ENCODE measurements at places on chromosomes 16 and 17.

GRCh38 chr16:15486661-15487060 is 52.3 kb downstream of the BMERB1 start:
- no peaks in the 10 kb centered on the region for H3K27me3 ChIP-seq
- H3K36me3 ChIP-seq: no peaks in the 10 kb centered on the region
- DNase-seq: no peak
- H3K4me1 ChIP-seq: no peaks in the 10 kb centered on the region
- H3K4me3 ChIP-seq: no peak overlapping the region

DNA sequence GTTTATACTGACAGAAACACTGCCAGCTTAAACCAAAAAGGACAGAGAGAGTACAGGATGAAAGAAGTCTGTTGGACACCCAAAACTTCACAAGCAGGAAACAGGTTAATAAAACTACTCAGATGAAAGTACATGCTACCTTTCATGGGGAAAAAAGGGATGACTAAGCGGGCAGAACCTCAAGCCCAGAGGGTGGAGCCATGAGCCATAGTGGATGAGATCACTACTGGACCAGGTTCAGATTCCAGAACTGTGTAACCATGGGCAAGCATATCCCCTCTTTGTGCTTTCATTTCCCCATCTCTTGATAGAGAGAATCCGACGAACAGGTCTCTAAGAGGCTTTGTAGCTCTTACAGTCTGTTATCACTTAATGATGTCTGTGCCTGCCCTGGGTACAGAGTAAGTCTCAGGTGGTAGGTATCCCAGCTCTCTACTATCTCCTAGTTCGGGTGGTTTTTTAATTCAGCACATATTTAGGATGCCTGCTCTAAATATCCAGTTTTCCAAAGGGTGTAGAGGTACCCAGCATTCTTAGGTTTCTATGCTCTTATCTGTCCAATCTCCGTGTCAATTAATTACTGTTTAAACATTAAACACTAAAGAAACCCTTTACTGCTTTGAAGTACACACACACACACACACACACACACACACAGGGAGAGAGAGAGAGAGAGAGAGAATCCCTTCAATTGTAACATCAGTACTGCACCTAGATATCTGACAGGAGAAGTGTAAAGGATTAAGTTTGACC is 206.7 kb downstream of the ZNF423 start:
- no peaks in the 10 kb centered on the region for H3K4me1 ChIP-seq
- no peak overlapping the region for H3K27ac ChIP-seq
- DNase-seq: no peak
- H3K4me3 ChIP-seq: no peak overlapping the region

- H3K27me3 ChIP-seq: no peaks in the 10 kb centered on the region
- H3K27ac ChIP-seq: no peak overlapping the region
- no peak overlapping the region for H3K4me3 ChIP-seq
Observed at GRCh38 chr17:49557312-49558024, 18.2 kb upstream of the NXPH3 start.

DNA sequence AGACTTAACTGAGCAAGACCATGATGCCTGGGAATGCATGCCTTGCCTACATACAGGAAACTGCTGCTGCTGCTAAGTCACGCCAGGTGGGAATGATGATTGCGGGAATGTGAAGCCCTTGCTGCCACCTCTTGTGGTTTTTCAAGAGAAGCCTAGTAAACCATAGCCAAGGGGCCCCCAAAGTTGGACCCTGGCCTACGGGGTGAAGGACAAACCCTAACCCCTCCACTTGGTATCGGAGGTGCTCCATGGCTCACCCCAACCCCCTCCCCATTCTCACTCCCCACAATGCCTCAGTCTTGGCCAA is 233.9 kb downstream of the ZNF423 start:
- H3K27me3 ChIP-seq: no peaks in the 10 kb centered on the region
- no peaks in the 10 kb centered on the region for H3K4me1 ChIP-seq
- no peak overlapping the region for H3K4me3 ChIP-seq
- H3K36me3 ChIP-seq: no peaks in the 10 kb centered on the region
- H3K27ac ChIP-seq: no peak overlapping the region
- DNase-seq: no peak

GRCh38 chr16:30628628-30629540 is 18.7 kb upstream of the ZNF689 start:
- H3K27ac ChIP-seq: peak overlapping the region; percentile 25
- peaks cover 5% of the 10 kb centered on the region for H3K27me3 ChIP-seq
- peak overlapping the region; percentile 21 for H3K4me3 ChIP-seq

DNA sequence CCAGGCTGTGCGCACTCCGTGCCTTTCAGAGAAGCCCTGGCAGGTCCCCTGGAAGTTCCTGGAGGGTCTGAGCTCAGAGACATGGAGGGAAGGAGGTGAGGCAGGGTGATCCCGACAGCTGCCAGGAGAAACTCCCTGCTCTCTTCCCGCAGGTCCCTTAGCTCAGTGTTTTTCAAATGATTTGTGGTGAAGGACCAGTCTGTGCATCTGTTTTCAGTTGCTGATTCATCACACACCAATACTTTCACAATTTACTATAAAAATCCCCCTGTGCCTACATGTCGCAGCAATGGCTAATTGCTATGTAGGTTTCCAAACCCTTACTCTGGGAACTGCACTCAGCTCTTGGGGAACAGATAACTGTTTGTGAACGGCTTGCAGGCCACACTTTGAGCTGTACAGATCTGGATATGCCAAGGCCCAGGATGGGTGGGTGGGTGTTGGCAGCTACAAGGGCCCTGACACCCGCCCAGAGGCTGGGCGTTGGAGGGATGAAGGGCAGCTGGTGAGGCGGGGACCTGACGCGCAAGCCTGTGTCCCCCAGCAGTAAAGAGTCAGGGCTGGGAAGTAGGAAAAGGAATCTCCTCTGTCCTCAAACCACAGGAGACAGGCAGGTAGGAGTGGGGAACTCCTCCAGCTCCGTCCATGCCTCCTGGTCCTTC is 20.5 kb upstream of the EMP2 start:
- H3K4me1 ChIP-seq: no peaks in the 10 kb centered on the region
- no peak overlapping the region for H3K4me3 ChIP-seq
- no peaks in the 10 kb centered on the region for H3K36me3 ChIP-seq
- no peak for DNase-seq
- no peak overlapping the region for H3K27ac ChIP-seq

GRCh38 chr16:82895843-82896242 is 269.1 kb downstream of the CDH13 start:
- H3K4me3 ChIP-seq: no peak overlapping the region
- no peak overlapping the region for H3K27ac ChIP-seq

DNA sequence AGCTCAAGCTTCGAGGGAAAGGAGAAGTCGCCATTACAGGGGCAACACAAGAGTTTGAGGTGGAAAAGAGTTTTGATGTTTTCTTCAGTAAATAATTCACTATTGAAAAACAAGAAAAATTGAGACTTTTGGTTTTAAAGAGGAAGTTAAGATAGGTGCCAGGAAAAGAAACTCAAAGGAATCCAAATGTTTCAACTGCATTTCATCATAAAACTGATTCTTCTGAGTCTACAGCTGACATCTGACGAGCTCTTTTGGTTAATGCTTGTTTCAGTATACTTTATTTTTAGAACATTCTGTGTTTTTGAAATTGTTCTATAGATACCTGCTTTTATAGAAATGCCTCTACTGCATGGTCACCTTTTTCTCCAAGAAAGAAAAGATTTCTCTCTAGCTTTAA is 54.0 kb downstream of the ERN1 start:
- H3K36me3 ChIP-seq: peaks cover 61% of the 10 kb centered on the region
- no peaks in the 10 kb centered on the region for H3K27me3 ChIP-seq

DNA sequence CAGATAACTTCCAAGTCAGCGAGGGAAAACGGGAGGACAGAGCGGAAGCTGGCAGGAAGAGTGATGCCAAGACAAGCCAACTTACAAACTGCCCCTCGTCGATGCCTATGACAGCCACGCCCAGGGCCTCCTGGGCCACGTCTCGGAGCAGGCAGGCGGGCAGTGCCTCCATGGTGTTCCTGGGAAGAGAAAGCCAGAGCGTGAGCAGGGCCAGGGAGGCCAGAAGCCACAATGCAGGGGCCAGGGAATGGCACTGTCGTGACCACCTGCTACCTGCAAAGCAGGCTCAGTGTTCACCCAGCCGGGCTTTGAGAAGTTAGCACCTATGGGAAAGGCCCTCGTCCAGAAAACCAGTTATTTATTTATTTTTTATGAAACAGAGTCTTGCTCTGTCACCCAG is 4.3 kb downstream of the TK1 start:
- H3K4me3 ChIP-seq: no peak overlapping the region
- DNase-seq: no peak
- peaks cover 21% of the 10 kb centered on the region for H3K4me1 ChIP-seq
- no peak overlapping the region for H3K27ac ChIP-seq

DNA sequence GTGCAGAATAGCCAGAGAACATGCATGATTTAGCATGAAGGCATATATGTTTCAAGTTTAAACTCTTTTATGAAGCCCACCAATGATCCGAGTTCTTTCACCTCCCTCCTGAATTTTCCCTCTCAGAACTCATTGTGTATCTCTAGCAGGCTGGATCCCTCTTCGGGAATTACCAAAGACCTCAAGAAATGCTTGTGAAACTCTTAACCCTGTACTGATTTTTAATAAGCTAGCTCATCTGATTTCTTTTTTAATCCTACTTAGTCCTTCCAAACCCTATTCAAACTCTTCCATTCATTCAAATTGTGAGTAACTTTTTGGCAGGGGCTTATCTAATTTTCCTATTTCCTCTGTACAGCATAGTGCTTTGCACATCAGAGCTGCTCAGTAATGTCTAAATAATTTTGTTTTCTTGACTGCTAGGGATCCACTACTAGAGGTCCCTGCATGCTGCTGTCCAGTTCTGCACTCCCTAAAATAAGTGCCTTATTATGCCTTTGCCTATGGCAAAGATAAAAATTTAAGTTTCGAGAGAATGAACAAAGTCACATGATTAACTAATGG is 723.8 kb downstream of the CDH11 start:
- no peaks in the 10 kb centered on the region for H3K36me3 ChIP-seq
- H3K27me3 ChIP-seq: no peaks in the 10 kb centered on the region
- no peak overlapping the region for H3K27ac ChIP-seq
- DNase-seq: no peak
- H3K4me1 ChIP-seq: no peaks in the 10 kb centered on the region
- no peak overlapping the region for H3K4me3 ChIP-seq

- DNase-seq: no peak
- no peak overlapping the region for H3K4me3 ChIP-seq
- peaks cover 19% of the 10 kb centered on the region for H3K4me1 ChIP-seq
- H3K27me3 ChIP-seq: no peaks in the 10 kb centered on the region
- no peak overlapping the region for H3K27ac ChIP-seq
Observed at GRCh38 chr17:57259306-57259705, 3.0 kb downstream of the MSI2 start.

GRCh38 chr17:601244-601925 is 113.3 kb downstream of the VPS53 start:
- DNase-seq: no peak
- peaks cover 38% of the 10 kb centered on the region for H3K36me3 ChIP-seq
- no peaks in the 10 kb centered on the region for H3K4me1 ChIP-seq
- H3K27ac ChIP-seq: no peak overlapping the region
- H3K27me3 ChIP-seq: no peaks in the 10 kb centered on the region

DNA sequence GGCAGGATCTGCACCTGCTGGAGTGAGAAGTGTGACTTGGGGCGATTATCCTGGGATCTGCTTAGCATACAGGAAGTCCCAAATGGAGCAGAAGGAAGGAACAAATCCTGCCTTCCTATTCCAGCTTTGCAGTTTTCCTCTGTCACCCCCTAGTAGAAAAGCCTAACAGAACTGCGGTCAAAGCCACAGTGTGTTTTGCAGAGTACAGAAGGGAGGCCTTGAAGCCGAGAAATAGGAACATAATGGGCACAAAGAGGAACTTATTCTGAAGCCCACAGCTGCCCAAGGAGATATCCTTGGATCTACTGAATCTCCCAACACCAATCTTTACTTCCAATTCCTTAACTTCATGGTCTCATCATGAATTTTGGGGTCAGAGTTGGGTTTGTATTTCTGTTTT is 8.5 kb downstream of the KRTAP1-5 start:
- no peak overlapping the region for H3K27ac ChIP-seq
- H3K4me1 ChIP-seq: no peaks in the 10 kb centered on the region
- no peak overlapping the region for H3K4me3 ChIP-seq

GRCh38 chr16:22035153-22035552 is 27.2 kb downstream of the MOSMO start:
- no peaks in the 10 kb centered on the region for H3K4me1 ChIP-seq
- peaks cover 5% of the 10 kb centered on the region for H3K36me3 ChIP-seq
- H3K27ac ChIP-seq: no peak overlapping the region
- no peak for DNase-seq

- H3K4me3 ChIP-seq: no peak overlapping the region
- H3K27me3 ChIP-seq: no peaks in the 10 kb centered on the region
- peak overlapping the region; percentile 84 for H3K27ac ChIP-seq
- no peaks in the 10 kb centered on the region for H3K36me3 ChIP-seq
- peak; percentile 45 for DNase-seq
Observed at GRCh38 chr17:80791758-80792284, 199.8 kb upstream of the CHMP6 start.

DNA sequence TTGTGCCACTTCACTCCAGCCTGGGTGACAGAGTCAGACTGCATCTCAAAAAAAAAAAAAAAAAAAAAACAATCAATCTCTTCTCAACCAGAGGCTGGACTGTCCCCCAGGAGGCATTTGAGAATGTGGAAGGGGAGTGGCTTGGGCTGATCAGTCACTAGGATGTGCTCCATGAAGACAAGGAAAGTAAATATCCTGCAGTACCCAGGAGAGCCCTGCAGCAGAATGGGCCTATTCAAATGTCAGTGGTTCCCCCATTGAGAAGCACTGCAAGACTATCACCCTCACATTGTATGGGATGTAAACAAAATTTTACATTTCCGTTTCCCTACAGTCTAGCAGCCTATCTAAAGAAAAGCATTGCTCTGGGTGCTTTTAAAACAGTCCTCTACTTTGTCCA is 70.3 kb downstream of the DNAH9 start:
- H3K4me1 ChIP-seq: no peaks in the 10 kb centered on the region
- H3K36me3 ChIP-seq: no peaks in the 10 kb centered on the region
- no peak overlapping the region for H3K27ac ChIP-seq
- no peak for DNase-seq
- no peaks in the 10 kb centered on the region for H3K27me3 ChIP-seq

GRCh38 chr16:6066652-6067051 is 969.1 kb upstream of the EEF2KMT start:
- no peak for DNase-seq
- H3K4me3 ChIP-seq: no peak overlapping the region
- no peaks in the 10 kb centered on the region for H3K4me1 ChIP-seq
- H3K36me3 ChIP-seq: no peaks in the 10 kb centered on the region
- H3K27me3 ChIP-seq: no peaks in the 10 kb centered on the region

GRCh38 chr16:4692460-4693295 is 684 bp upstream of the NUDT16L1 start:
- H3K27ac ChIP-seq: peak overlapping the region; percentile 61
- H3K4me3 ChIP-seq: peak overlapping the region; percentile 75
- peaks cover 40% of the 10 kb centered on the region for H3K4me1 ChIP-seq
- peaks cover 30% of the 10 kb centered on the region for H3K36me3 ChIP-seq
- no peak for DNase-seq
